Diencephalon (tissue), 1 donor: ENCODE measurements at places on chromosomes 11 and 22. TPM values are rescaled to one million over a fixed set of nuclear protein-coding genes. Genes with fewer than 3 reads are reported as not detected.

The ACTN3 gene
- 0.23 TPM for total RNA-seq

The POTEH gene
- total RNA-seq = not detected

The MDK gene
- total RNA-seq = 21.7 TPM

The GDPD4 gene
- total RNA-seq = not detected

The SAA1 gene
- not detected for total RNA-seq

The CYB5R3 gene
- total RNA-seq = 21.2 TPM

The CAVIN3 gene
- 2.5 TPM for total RNA-seq

The GAB2 gene
- 23.1 TPM for total RNA-seq

The OR51B5 gene
- 0.46 TPM for total RNA-seq

The SMIM35 gene
- under 0.01 TPM for total RNA-seq

The CHRNA10 gene
- total RNA-seq = 0.92 TPM

The SAA4 gene
- not detected for total RNA-seq

The CTSF gene
- total RNA-seq = 46.8 TPM

The OR52N4 gene
- not detected for total RNA-seq

The SEC14L6 gene
- total RNA-seq = 2.1 TPM

The RBMXL2 gene
- not detected for total RNA-seq

The NEFH gene
- 4.4 TPM for total RNA-seq

The TPH1 gene
- 0.69 TPM for total RNA-seq

The MMP27 gene
- not detected for total RNA-seq

The AAMDC gene
- 9.0 TPM for total RNA-seq

The PDGFD gene
- 14.1 TPM for total RNA-seq

The TEX54 gene
- not detected for total RNA-seq

The NAALADL1 gene
- 4.2 TPM for total RNA-seq

The KRTAP5-9 gene
- not detected for total RNA-seq

The AIFM3 gene
- 27.5 TPM for total RNA-seq

The SCGB1D1 gene
- total RNA-seq = not detected

The CNGA4 gene
- total RNA-seq = 0.23 TPM

The CARD18 gene
- not detected for total RNA-seq

The WNT7B gene
- 6.5 TPM for total RNA-seq

The SCN3B gene
- 120 TPM for total RNA-seq

The OR8G1 gene
- not detected for total RNA-seq

The KIRREL3 gene
- 30.0 TPM for total RNA-seq

The SYT12 gene
- total RNA-seq = 6.0 TPM

The IGSF22 gene
- total RNA-seq = 0.46 TPM

The OR52E1 gene
- total RNA-seq = not detected

The FCHSD2 gene
- 66.2 TPM for total RNA-seq

The GGT5 gene
- total RNA-seq = 1.6 TPM
